ENCODE measurements at places on chromosomes 2 and 18. TPM values are rescaled to one million over a fixed set of nuclear protein-coding genes. Genes with fewer than 3 reads are reported as not detected.

DNA sequence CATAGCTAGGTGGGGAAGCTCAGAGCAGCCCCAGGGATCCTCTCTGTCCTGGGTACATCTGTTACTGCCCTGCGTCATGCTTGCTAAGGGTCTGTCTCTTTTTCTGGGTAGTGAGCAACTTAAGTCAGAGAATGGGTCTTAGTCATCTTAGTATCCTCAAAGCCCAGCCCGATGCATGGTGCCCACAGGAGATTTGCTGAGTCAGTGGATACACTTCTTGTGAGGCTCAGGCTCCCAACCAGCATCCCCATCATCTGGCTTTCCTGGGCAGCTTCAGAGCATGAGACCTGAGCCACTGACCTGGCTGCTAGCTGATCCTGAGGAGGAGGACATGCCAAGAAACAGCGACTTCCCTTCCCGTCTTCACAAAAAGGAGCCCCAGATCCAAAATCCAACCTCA is 10.0 kb downstream of the FOXI3 start:
- no peak overlapping the region for H3K27ac ChIP-seq
- no peak for DNase-seq
- peaks cover 6% of the 10 kb centered on the region for H3K4me1 ChIP-seq

GRCh38 chr2:122061206-122061605 is 305.8 kb downstream of the TSN start:
- H3K36me3 ChIP-seq = no peaks in the 10 kb centered on the region
- no peaks in the 10 kb centered on the region for H3K27me3 ChIP-seq
- H3K4me1 ChIP-seq = no peaks in the 10 kb centered on the region
- no peak overlapping the region for H3K4me3 ChIP-seq
- H3K27ac ChIP-seq = no peak overlapping the region

DNA sequence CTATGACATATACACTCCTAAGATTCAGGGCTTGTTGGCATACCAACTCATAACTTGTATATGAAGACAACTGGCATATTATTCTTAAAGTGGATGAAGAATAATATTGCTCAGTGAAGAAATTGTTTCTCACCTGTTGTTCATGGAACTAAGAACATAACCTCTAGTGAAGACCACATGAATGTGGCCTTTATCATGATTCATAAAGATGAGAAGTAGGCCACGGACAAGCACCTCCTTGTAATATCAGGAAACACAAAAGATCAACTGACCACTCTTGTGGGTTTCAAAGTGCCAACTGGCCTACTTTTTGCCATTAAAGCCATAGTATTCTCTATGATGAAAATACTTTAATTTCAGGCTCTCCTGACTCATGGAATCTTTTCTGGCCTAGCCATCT is 407.4 kb downstream of the GRB14 start:
- no peaks in the 10 kb centered on the region for H3K27me3 ChIP-seq
- no peaks in the 10 kb centered on the region for H3K4me1 ChIP-seq
- DNase-seq = no peak
- H3K27ac ChIP-seq = no peak overlapping the region
- H3K4me3 ChIP-seq = no peak overlapping the region

GRCh38 chr18:9760641-9761040 is 52.5 kb downstream of the RAB31 start:
- DNase-seq = no peak
- H3K4me1 ChIP-seq = peaks cover 6% of the 10 kb centered on the region

GRCh38 chr2:223751012-223751411 is 86.4 kb downstream of the AP1S3 start:
- no peaks in the 10 kb centered on the region for H3K27me3 ChIP-seq
- no peak for DNase-seq
- H3K27ac ChIP-seq = no peak overlapping the region
- H3K36me3 ChIP-seq = no peaks in the 10 kb centered on the region
- H3K4me3 ChIP-seq = no peak overlapping the region
- no peaks in the 10 kb centered on the region for H3K4me1 ChIP-seq

- no peak for DNase-seq
- H3K27me3 ChIP-seq = no peaks in the 10 kb centered on the region
- H3K36me3 ChIP-seq = no peaks in the 10 kb centered on the region
- H3K4me3 ChIP-seq = no peak overlapping the region
Observed at GRCh38 chr2:224887141-224887540, 155.1 kb downstream of the DOCK10 start.

DNA sequence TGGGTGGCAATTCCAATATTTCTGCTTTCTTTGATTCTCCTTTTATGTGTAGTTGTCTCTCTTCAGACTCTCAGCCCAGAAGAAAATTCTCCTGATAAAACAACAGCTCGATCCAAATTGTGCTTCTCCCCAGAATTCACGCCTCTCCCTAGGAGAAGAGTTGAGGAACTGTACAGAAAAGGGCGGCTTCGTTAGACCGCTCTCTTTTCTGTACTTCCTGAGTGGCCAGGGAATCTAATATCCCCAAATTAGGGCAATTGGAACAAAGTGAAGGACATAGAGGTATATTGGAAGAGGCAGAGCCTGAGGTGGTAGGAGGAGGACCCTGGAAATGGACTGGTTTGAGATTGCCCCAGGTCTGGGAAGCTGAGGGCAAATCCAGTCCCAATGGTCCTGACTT is 5.6 kb downstream of the ADCYAP1 start:
- peaks cover 92% of the 10 kb centered on the region for H3K27me3 ChIP-seq
- peaks cover 49% of the 10 kb centered on the region for H3K4me1 ChIP-seq
- no peak overlapping the region for H3K4me3 ChIP-seq
- DNase-seq = no peak
- H3K36me3 ChIP-seq = no peaks in the 10 kb centered on the region

- H3K27ac ChIP-seq = no peak overlapping the region
- no peak overlapping the region for H3K4me3 ChIP-seq
- H3K36me3 ChIP-seq = no peaks in the 10 kb centered on the region
- H3K27me3 ChIP-seq = no peaks in the 10 kb centered on the region
- no peak for DNase-seq
- H3K4me1 ChIP-seq = no peaks in the 10 kb centered on the region
Observed at GRCh38 chr2:47221039-47221438, 65.9 kb upstream of the STPG4 start.

DNA sequence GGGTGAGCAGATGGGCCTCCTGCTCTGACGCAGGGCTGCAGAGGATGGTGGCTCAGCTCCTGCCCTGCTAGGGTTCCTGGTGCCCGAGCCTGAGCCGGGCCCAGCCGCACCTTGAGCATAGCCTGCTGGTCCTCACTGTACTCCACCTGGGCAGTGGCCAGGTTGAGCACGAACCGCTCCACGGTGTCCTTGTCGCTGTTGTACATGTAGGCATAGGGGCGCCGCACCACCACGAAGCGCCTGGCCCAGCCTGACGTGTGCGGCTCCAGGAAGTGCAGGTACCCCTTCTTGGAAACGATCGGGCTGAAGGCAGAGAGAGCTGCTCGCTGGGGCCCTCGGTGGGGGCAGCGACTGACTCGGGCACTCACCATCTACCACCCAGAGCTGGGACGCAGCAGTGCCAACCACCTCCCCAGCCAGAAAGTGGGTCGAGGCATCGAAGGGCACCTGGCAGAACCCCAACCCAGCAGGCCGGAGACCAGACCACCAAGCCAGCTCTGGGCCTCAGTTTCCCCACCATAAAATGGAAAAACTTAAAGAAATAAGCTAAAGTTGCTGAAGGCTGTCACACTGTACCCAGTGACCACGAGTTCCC is 27.3 kb downstream of the AQP12A start:
- no peak for DNase-seq
- H3K27ac ChIP-seq = no peak overlapping the region
- no peaks in the 10 kb centered on the region for H3K4me1 ChIP-seq
- H3K36me3 ChIP-seq = no peaks in the 10 kb centered on the region

DNA sequence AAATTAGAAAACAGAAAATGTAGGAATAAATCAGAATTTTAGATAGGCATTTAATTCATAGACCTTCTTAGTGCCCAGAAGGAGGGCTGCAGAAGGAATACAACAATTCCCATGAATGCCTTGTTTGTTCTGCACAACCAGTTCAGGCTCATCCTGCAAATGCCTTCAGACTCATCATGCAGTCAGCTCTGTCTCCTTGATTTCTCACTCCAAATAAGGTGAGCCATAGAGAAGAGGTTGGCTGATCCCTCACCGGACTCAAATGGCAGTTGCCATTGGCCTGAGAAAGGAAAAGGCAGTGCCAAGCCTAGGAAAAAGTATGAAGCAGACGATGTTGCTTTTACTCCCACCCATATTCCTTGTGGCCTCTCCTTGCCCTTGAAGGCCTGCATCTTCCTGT is 50.3 kb downstream of the DSC3 start:
- no peak overlapping the region for H3K4me3 ChIP-seq
- no peak overlapping the region for H3K27ac ChIP-seq
- no peaks in the 10 kb centered on the region for H3K36me3 ChIP-seq
- no peaks in the 10 kb centered on the region for H3K27me3 ChIP-seq

DNA sequence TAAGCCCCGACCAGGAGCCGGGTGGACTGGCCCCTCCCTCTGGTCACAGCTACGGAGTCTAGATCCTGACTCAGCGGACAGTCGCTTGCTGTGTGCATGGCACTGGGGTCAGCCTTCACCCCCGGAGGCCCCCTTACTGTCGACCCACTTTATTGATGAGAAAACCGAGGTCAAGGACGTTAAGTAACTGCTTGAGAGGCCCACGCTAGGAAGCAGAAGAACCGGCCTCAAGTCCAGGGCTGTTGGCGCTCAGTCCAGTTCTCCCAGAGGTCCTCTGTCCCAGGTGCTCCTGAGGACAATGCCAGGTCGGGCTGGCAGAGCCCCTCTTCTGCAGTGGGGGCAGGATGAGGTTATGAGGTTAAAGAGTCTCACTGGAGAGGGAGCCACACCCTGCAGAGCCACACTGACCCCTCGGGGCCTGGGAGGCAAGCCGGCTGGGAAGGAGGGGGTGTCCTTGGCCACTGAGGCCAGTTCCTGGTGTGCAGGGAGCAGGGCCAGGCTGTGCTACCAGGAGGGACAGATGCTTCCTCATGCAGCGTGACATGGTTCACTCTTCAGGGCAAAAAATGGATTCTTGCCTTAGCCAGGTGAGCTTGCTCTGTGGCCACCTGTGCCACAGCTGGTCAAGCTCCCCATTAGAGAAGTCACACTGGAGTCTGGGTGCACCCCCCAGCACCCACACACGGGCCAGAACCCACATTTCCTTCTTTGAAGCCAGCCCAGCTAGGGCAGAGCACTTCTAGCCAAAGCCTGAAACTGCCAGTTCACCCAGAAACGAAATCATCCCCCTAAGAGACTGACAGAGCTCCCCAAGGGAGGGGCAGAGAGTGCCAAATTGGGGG is 47.3 kb upstream of the HPCAL1 start:
- H3K27ac ChIP-seq = no peak overlapping the region
- H3K27me3 ChIP-seq = no peaks in the 10 kb centered on the region
- no peaks in the 10 kb centered on the region for H3K36me3 ChIP-seq
- DNase-seq = no peak
- H3K4me3 ChIP-seq = no peak overlapping the region

DNA sequence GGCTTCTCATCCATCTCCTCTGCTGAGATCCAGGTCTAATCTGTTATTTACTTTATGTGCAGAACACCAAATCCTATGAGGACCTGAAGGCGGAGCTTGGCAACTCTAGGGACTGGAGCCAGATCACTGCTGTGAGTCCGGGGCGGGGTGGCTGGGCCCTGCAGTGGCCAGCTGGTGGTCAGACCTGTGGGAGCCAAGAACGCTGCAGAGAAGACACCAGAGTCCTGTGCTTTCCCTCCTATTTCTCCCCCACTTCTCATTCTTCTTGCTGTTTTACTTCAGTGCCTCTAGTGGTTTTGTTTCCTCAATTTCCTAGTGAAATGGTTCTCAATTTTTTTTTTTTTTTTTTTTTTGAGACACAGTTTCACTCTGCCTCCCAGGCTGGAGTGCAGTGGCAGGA is 19.7 kb downstream of the VIL1 start:
- no peaks in the 10 kb centered on the region for H3K27me3 ChIP-seq
- no peaks in the 10 kb centered on the region for H3K36me3 ChIP-seq
- no peak overlapping the region for H3K4me3 ChIP-seq
- no peak for DNase-seq
- H3K4me1 ChIP-seq = no peaks in the 10 kb centered on the region
- H3K27ac ChIP-seq = no peak overlapping the region

- H3K27me3 ChIP-seq = no peaks in the 10 kb centered on the region
- no peak overlapping the region for H3K27ac ChIP-seq
- no peaks in the 10 kb centered on the region for H3K36me3 ChIP-seq
- H3K4me3 ChIP-seq = no peak overlapping the region
Observed at GRCh38 chr2:32068-32467, 14.2 kb downstream of the FAM110C start.

The SPATA3 gene
- total RNA-seq = not detected

The CTAGE1 gene
- total RNA-seq = not detected

The ASB18 gene
- not detected for total RNA-seq

The CMPK2 gene
- total RNA-seq = 0.31 TPM
